ENCODE measurements at places on chromosomes 11 and 22.

- DNase-seq = no peak
Observed at GRCh38 chr11:71562120-71562519, 3.2 kb upstream of the KRTAP5-10 start.

- no peak for DNase-seq
Observed at GRCh38 chr11:27524155-27524554, 17.6 kb upstream of the LIN7C start.

DNA sequence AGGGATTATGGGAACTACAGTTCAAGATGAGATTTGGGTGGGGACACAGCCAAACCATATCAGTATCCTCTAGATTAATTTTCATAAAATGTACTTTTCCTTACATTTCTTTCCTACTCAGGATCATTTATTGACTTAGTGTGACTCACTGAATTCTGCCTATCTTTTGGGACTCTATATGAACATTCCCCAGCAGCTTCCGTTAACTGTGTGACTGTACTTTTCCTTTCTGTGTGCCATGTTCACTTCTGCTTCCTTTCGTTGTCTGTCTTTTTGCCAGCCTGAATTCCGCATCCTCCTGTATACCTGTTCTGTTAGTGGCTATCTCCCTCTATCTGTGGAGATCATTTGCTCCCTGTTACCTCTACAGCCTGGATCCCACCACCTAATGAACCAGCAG, 48.8 kb downstream of the SPECC1L start:
- DNase-seq = no peak

DNA sequence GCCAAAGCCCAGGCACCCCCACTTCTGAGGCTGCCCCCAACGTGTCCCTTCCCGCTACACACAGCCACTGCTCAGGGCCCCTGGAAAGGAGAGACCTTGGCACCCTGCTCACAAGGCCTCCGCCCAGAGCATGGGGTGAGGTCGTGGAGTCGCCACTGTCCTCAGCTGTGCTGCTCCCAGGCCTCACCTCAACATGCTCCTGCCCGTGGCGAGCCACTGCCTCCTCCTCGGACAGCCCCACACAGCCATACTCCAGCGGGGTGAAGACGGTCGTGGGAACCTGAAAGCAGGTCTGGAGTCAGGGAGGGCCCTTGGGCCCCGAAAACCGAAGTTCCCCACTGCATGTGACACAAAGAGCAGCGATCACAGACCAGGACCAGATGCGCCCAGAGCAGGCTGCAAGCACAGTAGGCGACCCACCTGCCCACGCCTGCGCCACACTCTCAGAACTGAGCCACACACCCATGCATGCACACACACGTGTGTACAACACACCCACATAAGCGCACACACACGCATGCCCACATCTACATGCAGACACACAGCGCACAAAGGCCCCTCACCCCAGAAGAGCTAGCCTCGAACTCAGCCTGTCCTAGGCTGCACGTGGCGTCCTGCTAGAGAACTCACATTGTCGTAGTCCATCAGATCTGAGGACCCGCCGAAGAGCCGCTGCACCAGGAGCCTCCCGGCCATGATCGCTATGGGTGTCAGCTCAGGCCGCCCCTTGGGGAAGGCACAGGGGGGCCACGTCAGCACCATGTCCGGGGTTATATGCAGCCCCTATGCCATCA, 25.5 kb upstream of the GNB1L start:
- no peak for DNase-seq

GRCh38 chr11:58060535-58060934, 29.8 kb downstream of the OR6Q1 start:
- no peak for DNase-seq

DNA sequence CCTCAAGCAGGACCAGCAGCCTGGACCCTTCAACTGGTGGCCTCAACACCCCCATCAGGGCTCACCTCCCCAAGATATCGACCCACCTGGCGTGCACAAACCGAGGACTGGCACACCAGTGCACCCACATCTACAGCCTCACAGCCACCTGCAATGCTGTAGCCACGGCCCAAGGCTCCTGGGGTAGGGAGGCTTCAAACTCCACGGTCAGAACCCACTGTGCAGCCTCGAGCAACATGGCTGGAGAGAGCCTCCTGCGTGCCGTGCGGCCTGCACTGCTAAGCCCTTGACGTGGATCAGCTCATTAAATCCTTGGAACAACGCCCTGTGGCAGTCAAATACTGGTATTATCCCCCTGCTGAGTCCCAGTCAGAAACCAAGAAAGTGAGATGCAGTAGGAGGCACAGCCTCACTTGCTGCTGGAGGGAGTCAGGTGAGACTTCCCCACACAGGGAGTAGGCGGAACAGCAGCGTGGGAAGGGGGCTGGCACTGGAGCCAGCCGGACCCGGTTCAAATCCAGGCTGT, 4.6 kb downstream of the CARD10 start:
- no peak for DNase-seq

DNA sequence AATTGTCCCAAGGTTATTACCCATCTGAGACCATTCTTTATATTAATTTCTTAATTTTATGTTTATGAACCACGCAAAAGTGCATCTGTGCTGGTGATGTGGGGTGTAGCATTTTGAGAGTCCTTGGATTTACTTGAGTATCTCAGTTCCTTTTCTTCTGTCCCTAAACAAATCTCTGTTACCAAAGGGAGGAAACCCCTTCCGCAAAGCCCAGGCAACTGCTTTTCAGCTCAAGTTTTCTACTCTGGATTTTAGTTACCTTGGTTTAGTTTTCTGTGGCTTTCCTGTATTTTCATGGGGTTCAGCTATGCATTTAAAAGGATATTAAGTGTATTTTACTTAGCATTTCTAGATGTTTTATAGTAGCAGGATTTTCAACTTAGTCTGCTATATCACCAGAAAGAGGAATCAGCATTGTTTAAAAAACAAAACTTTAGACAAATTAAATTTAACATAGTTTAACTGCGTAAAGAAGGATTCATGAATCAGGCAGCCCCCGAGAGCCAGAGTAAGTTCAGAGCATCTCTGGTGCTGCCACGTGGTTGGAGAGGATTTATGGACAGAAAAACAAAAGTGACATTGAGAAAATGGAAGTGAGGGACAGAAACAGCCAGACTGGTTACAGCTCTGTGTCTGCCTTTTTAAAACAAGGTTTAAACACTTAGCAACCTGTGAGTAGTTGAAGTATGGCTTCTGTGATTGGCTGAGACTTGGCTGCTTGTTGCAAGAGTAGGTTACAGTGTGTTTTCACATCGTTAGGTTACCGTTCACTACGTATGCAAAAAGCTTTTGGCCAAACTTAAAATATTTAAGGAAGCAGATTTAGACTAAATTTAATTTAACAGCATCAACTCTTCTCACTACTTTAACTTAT, 9.6 kb downstream of the ADM start:
- DNase-seq = peak; percentile 50

DNA sequence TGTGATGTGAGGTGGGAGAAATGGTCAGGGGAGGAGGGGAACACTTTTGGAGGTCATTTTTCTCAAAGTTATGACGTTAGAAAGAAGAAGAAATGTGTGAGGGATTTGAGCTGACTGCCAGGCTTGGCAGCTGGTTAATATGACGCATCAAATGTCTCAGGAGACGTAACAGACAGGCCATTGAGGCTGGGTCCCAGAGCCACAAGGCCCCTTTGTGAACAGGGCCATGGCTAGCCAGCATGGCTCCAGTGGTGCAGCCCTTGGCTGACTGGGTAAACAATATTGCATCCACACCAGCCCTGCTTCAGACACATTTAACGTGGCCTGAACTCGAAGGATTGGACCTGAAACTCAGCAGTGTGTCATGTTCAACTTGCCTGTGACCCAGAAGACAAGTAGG, 34.3 kb downstream of the AMOTL1 start:
- DNase-seq = no peak

DNA sequence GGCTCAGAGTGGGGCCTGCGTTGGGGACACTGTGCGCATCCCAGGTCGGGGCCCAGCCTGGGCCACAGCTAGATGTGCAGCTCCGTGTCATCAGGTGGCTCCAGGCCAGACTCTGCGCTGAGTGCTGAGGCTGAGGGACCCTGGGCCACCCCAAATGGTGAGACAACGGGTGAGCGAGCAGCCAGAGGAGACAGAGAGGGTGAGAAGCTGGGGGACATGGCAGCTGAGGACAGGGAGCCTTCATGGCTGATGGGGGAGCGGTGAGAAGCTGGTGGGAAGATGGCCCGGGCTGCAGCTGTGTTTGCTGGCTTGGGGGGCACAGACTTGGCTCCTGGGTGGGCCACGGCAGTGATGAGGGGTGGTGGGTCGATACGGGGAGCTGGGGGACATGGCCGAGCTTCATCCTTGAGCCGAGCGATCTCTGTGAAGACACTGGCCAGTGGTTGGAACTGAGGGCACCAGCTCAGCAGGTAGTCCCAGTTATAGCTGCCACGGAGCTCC, 2.5 kb upstream of the TPP1 start:
- DNase-seq = no peak

All from T-helper 1 cell (primary cell).